AML-193 (cell line): ENCODE measurements at places on chromosomes 4 and X.

- DNase-seq, result no peak
Observed at GRCh38 chr4:140928880-140929279, 172.7 kb upstream of the TBC1D9 start.

- no peak for DNase-seq
Observed at GRCh38 chr4:83574247-83574646, 38.3 kb downstream of the GPAT3 start.

- no peak for DNase-seq
Observed at GRCh38 chr4:15651676-15652075, 3.5 kb downstream of the FBXL5 start.

GRCh38 chrX:96211953-96212352, 472.7 kb upstream of the DIAPH2 start:
- no peak for DNase-seq

DNA sequence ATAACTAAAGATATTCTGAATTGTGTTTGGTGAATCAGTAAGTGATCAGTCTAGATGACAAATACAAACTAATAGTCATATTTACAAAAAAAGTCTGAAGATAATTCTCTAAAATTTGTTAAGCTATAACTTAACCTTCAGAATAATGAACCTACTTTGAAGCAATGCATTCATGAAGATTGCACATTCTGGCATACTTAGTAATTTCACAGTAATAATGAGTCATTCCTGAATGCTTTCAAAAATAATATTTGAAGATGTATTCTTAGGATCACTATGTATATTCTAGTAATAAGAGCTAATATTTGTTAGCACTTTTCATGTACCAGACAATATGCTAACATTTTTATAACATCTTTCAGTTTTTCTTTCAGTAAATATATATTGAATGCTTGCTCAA, 756.7 kb upstream of the SLIT2 start:
- DNase-seq, result no peak

DNA sequence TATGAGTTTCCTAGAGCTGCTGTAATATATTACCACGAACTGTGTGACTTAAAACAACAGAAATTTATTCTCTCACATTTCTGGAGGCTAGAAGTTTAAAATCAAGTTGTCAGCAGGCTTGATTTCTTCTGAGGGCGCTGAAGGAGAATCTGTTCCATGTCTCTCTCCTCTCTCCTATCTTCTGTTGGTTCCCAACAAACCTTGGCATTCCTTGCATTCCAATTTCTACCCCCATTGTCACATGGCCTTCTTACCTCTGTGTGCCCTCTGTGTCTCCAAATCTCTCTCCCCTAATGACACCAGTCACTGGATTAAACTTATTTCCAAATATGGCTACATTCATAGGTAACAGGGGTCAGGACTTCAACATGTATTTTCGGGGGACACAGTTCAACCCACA, 672.7 kb downstream of the RPA4 start:
- no peak for DNase-seq

GRCh38 chr4:3306450-3306849, 13.6 kb downstream of the RGS12 start:
- DNase-seq, result no peak

DNA sequence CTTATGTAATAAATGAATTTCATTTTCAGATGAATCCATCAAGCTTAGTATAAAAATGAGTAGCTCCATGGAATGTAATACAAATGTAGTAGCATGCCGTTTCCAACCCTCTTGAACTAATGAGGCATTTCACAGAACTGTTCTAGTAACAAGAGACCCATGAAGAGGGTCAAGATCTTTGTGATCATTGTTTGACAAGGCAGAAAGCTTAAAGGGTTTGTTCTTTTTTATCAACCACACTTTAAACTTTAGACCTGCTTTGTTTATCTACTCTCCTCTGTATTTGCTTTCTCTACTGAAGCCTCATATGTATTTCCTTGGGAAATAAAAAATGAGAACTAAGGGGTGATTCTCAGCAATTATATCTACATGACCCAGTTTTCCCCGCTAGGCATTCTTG, 513.9 kb downstream of the ARAP2 start:
- no peak for DNase-seq

DNA sequence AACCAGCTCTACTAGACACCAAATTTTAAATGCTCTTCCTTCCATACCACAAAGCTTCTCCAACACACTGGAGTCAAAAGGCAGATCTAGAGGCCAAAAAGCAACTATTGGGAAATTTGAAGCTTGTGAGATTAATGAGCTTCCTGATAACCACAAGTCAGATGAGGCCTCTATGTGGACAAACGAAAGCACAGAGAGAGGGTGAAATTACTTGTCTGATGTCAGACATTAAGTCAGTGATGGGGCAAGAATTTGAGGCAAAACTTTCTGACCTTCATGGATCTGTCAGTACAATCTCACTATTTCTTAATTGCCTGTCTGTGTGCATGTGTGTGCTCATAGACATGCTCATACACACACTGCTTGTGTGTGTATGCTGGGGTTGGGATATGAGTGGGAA, 103.6 kb downstream of the GUCY2F start:
- no peak for DNase-seq

DNA sequence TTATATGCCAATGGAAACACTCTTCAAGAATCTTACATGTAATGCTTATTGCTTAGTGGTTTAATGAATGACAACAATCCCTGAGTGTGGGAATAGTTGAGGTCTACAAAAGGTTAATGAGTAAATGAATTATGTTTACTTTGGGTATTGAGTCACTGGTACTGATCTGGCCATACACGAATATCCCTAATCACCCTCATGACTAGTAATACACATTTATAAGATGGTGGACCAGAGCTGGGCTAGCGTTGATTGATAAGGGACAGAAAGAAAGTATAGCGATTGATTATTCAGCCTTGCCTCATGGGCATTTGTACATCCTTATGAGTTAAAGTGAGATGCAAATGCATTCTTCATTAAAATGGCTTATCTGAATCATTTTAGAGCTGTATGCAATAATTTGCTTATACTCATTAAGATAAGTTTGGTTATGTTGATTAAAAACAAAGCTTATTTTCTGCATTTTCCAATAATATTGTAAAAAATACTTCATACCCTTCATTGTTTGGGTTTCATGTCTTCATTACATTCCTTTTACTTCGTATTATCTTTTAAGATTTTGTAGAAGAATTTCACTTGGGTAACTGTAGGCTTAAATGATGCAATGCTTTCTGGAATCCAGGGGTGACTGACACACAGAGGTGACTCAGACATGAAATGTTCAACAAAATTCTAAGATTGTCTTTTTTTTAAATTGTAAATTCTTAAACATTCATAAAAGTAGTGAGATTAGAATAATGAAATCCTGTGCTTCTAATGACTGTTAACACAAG, 47.4 kb downstream of the FGF2 start:
- no peak for DNase-seq

DNA sequence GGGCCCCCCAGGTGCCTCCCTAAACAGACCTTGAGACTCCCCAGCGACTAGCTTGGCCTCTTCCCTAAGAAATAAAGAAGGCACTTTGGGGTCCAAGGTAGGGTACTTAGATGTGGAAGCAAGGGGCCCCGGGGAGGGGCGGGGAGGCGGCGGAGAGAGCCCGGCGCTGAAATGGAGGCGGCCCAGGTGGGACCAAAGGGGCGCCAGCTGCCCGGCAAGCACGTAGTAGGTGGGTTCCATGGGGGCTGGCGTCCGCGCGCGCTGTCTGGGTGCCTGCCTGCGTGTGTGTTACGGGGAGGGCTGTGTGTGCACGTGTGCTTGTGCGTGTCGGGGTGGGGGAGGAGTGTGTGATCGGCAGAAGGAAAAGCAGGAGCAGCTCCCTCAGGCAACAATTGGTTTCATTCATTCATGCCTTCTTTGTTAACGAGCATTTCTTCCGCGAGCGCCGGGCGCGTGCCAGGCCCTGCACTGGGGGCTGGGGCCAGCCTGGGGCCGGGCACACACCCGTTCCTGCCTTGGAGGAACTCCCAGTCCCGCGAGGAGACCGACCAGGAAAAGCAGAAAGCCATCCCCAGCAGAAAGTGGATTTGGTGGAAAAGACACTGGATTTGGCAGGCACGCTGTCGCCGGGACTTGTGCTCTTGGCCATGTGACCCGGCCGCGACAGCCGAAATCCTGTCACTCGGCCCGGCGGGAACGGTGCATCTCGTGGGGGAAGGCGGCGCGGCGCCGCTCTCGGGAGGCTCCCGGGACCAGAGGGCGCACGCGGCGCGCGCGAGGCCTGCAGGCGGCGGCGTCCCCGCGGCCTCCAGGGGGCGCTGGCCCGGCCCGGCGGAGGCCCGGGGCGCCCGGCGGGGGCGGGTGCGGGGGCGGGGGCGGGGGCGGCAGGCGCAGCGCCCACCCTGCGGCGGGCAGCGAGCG, 3.3 kb upstream of the DUSP9 start:
- DNase-seq, result no peak

GRCh38 chrX:101774340-101774739, 114.7 kb upstream of the ARMCX2 start:
- DNase-seq, result no peak

DNA sequence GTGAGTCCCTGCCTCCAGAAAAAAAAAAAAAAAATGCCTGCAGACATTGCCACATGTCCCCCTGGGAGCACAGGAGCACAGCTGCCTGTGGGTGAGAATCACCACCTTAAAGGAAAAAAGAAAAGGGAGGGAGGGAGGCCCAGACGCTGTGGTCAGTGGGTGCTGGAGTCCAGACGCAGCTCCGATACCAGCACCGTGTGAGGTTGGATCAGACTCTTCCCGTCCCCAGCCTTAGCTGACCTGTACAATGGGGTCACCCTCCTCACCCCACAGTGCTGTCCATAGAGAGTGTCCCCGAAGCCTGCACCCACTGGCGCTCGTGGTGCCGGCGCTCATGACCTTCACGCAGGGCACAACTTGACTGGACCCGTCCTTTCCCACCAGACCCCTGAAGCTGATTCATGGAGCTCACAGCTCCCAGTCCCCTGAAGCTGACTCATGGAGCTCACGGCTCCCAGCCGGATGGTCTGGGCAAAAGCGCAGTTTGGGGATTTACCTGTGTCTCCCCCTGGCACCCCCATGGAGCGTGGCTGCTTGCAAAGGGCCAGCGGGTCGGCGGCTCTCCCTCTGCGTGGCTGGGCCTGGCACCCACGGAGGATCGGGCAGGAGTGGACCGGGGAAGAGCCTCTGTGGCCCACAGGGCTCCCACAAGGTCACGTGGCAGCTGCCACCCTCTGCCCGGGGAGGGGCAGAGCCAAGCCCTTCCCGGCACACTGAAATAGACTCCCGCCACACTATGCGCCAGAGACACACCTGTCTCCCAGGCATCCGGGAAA, 31.4 kb downstream of the ABLIM2 start:
- DNase-seq, result no peak

DNA sequence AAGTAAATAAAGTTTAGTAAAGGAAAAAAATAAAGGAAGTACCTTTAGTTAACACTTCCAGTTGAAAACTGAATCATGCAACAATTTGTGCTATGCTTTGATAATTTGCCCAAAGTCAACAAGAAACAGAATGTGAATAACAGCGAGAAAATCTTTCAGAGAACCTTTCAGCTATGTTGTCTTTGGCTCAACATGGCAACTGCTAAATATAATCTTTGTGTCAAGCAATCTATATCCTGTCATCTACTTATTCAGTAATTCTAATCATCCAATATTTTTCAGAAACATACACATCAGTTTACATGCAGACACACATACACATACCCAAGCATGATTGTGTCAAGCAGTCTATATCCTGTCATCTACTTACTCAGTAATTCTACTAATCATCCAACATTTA, 136.0 kb upstream of the PABPC4L start:
- DNase-seq, result no peak

GRCh38 chr4:39616651-39617050, 22.0 kb downstream of the SMIM14 start:
- no peak for DNase-seq

DNA sequence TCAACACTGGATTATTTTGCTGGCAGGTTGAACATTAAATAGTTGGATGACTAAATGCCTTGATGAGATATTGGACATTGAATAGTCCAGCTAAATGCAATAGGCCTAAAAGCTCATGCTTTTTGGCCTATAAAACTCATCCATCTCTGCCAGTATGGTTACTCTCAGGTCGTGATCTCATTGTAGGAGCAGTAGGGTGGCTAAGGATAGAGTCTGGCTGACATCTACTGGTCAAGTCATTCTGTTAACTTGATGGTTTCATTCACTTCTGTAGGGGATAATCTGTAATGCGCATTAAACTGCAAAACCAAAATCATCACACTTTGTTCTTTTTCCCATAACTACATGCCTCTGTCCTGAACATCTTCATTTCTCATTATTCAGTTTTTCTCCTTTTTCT, 227.0 kb downstream of the DKK2 start:
- DNase-seq, result peak; percentile 59

- no peak for DNase-seq
Observed at GRCh38 chr4:82852751-82853285, 38.1 kb downstream of the SEC31A start.

- no peak for DNase-seq
Observed at GRCh38 chrX:545452-545885, 85.1 kb upstream of the SHOX start.

- no peak for DNase-seq
Observed at GRCh38 chrX:40544343-40545266, 36.2 kb upstream of the ATP6AP2 start.

DNA sequence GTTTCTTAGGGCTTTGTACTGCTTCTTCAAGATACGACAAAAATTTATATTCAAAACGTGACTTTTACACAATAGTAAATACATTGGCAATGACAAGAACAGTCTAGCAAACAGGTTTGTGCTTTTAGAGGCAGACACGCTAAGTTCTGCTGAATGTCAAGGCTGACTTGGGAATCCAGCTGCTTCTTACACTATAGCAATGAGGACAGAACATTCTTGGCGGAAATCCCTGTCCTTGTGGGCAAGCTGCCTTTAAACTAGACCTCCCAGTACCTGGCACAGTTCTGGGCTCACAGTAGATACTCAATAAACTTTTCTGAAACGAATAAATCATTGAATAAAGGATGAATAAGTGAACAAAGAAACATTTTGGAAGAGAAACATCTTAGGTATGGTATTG, 148.2 kb downstream of the RASL11B start:
- no peak for DNase-seq

DNA sequence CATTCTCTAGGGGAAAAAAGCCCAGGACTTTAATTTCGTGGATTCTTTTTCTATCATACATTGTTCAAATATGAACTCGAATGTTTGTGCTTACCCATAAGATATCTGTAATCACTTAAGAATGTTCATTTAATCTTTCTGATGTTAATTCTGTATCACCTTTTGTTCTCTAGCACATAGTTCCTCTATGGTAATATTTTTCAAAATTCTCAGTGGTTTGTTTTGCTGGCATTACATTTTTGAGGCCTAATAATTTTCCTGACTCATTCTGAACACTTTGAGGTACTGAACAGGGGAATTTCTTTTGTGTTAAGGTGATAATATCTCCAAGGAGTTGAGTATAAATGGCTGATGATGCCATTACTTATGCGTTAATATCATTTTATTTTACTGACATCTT, 490.7 kb upstream of the PITX2 start:
- DNase-seq, result no peak

DNA sequence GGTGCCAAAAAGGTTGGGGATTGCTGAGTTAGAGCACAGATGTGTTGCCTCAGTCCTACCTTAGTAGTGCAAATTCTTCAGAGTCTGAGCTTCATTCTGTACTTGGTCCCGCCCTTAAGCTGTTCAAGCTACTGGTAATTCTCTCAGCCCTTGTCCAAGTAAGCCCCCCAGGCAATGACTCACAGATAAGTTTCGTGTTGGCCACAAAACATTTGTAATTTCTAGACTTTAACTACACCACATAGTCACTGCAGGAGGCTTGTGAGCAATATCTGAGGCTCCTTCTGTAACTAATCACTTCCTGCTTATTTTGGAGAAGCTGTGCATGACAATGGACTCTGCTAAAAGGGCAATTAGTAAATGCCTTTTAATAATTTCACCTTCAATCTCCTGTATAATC, 1420.5 kb downstream of the PCDH7 start:
- DNase-seq, result peak; percentile 76

GRCh38 chr4:24920008-24920407, 7.2 kb upstream of the CCDC149 start:
- no peak for DNase-seq
